ENCODE measurements at places on chromosomes 5 and 9.

GRCh38 chr9:134497283-134497860 lies 144.2 kb upstream of the COL5A1 start:
- no peak for DNase-seq

GRCh38 chr5:68352166-68352565 lies 136.6 kb downstream of the PIK3R1 start:
- no peak for DNase-seq

DNA sequence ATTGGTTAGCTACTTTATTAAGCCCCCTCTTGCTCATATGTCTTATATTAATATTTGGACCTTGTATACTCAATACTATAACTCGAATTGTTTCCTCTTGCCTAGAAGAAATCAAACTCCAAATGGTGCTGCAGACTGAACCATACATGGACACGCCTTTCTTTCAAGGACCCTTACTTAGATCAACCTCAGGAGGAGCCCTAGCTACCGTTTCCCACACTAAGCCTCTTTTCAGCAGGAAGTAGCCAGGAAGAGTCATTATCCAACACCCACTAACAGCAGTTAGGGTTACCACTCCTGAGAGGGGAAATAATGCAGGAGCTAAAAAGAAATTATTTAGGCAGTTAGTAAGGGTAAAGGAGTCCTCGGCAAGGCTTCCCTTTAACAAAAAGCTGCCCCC lies 243.8 kb upstream of the PUM3 start:
- DNase-seq: no peak

- DNase-seq: no peak
Measured at GRCh38 chr5:8355981-8356380, 487.0 kb downstream of the MTRR start.

DNA sequence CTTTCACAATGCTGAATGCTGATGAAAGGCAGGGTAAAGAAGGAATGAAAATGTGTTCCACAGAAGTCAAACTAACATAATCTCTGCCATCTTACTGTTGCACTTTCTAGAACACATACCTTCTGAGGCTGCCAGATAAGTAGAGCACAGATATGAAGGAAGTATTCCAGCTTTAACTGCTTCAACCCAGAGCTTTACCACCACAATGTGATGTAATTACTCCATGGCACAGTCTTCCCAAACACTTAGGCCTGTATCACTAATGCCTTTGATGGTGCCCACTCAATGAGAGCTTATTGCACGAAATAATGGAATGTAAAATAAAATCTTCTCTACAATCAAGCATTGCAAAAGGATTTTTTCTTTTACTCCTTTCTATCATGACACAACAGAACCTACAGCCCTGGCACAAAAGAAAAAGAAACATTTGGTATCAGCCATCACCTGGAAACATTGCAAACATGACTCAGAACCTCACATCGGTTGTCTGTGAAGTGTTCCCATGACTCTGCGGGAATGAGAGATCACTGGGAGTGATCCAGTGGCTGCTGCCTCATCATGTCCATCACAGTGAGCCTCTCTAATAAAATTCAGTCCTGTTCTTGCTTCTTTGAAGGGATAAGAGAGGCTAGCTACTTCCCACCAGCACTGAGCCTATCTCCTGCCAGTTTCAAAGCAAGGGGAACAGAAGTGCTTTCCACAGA lies 385.8 kb downstream of the EFNA5 start:
- no peak for DNase-seq

- DNase-seq: no peak
Measured at GRCh38 chr5:149046196-149046829, 16.5 kb downstream of the SH3TC2 start.
